ENCODE measurements at places on chromosomes 2 and 18.

DNA sequence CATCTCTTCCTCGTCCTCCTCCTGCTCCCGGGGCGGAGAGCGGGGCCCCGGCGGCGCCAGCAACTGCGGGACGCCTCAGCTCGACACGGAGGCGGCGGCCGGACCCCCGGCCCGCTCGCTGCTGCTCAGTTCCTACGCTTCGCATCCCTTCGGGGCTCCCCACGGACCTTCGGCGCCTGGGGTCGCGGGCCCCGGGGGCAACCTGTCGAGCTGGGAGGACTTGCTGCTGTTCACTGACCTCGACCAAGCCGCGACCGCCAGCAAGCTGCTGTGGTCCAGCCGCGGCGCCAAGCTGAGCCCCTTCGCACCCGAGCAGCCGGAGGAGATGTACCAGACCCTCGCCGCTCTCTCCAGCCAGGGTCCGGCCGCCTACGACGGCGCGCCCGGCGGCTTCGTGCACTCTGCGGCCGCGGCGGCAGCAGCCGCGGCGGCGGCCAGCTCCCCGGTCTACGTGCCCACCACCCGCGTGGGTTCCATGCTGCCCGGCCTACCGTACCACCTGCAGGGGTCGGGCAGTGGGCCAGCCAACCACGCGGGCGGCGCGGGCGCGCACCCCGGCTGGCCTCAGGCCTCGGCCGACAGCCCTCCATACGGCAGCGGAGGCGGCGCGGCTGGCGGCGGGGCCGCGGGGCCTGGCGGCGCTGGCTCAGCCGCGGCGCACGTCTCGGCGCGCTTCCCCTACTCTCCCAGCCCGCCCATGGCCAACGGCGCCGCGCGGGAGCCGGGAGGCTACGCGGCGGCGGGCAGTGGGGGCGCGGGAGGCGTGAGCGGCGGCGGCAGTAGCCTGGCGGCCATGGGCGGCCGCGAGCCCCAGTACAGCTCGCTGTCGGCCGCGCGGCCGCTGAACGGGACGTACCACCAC, 2.1 kb downstream of the GATA6 start:
- no peak for DNase-seq

- DNase-seq: no peak
These were observed 776 bp downstream of the TBR1 start for GRCh38 chr2:161416708-161417437.

GRCh38 chr2:176285321-176285720, 16.1 kb downstream of the MTX2 start:
- no peak for DNase-seq

DNA sequence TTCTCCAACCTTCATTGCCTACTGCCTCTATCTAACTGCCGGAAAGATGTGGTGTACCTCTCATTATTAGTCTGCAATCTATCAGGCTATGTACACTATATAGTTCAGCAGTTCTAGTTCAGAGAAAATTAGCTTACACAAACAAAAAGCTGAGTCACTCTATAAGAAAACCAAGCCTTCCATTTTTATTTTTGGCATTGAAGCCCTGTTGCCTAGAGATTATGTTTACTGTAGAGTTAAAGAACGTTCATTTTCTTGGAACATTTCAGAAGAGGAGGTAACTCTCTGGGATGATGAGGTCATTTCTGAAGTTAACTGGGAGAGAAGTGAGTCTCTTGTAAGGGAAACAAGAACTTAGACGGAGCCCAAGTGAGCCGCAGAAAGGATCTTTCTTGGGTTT, 133.5 kb downstream of the FAM124B start:
- no peak for DNase-seq

DNA sequence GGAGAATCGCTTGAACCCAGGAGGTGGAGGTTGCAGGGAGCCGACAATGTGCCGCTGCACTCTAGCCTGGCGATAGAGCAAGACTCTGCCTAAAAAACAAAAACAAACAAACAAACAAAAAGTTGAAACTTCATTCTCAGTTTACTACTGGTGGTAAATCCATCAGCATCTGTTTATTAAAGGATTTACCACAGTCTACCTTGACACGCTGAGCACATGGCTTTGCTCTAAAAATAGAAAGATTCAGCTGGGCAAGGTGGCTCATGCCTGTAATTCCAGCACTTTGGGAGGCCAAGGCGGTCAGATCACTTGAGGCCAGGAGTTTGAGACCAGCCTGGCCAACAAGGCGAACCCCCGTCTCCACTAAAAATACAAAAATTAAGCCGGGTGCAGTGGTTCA, 201.3 kb downstream of the TGIF1 start:
- DNase-seq: no peak

- no peak for DNase-seq
These were observed 171.2 kb downstream of the SPAG16 start for GRCh38 chr2:213455316-213456008.

DNA sequence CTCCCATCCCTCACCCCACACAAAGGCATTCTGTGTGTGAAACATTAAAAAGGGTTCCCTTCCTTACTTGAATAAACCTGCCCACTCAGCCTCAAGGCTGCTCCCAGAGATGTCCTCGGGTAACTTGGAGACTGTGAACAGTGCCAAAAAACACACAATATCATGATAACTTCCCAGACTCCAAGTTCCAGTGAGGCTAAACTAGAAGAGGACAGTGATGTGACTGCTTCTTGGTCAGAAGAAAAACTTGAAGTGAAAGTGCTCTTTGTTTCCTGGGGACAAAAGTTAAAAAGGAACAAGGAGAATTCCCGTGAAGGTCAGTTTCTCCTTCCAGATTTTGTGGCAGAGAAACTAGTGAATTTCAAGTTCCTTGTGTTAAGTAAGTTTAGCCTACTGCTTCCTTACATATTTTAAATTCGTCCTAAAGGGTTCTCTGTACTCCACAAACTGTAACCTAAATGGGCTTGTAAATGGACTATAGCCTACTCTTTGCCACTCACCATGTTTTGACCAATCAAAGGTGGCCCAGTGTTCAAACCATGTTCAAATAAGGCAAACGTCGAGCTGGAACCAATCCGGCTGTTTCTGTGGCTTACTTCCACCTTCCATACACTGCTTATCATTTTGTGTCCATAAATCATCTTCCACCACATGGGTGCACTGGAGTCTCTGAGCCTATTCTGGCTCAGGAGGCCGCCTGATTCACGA, 20.4 kb downstream of the TPRKB start:
- no peak for DNase-seq

- DNase-seq: no peak
These were observed 8.2 kb upstream of the DAPL1 start for GRCh38 chr2:158786897-158787296.

DNA sequence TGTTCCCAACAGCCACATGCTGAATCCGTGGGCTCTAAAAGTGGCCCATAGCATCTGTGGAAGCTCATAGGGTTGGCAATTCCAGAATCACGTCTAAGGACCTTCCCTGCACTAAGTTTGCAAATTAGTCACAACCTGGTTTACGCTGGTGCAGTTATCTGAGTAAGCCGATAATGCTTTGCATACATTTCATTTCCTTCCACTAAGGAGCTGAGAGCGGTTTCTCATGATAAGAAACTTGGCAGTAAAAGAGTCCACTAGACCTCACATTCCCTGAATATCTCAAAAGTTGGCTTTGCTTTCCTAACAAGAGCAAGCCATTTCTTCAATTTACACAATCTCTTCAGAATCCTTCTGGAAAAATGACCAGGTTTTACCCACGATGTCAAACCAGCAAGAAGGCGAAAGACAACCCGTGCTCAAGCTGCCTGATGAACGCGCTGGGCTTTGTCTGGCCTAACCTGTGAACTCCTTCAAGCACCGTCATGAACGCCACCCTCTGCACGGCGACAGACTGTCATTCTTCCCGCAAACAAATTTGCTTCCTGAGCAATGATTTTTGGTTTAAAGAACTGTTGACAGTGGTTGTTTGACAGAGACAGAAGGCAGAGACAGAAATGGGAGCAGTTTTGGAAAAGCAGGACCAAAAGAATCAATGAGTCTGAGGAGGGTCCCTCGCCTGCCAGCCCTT, 73.0 kb upstream of the COPS8 start:
- DNase-seq: no peak

All from hypothalamus (tissue), 51 donors.